ENCODE measurements at places on chromosomes 5 and 9.

GRCh38 chr9:77531400-77531799 lies 116.7 kb downstream of the GNA14 start:
- DNase-seq, result no peak

- peak; percentile 81 for DNase-seq
Observed at GRCh38 chr9:33287087-33287490, 3.2 kb upstream of the NFX1 start.

GRCh38 chr9:131754846-131755245 lies 15.0 kb upstream of the RAPGEF1 start:
- DNase-seq, result no peak

- no peak for DNase-seq
Observed at GRCh38 chr5:88696466-88696865, 186.5 kb downstream of the MEF2C start.

- DNase-seq, result no peak
Observed at GRCh38 chr9:133718563-133719315, 19.4 kb downstream of the SARDH start.

- no peak for DNase-seq
Observed at GRCh38 chr9:112091810-112092209, 83.3 kb downstream of the SUSD1 start.

- DNase-seq, result no peak
Observed at GRCh38 chr5:61701877-61702602, 370.0 kb downstream of the ZSWIM6 start.

DNA sequence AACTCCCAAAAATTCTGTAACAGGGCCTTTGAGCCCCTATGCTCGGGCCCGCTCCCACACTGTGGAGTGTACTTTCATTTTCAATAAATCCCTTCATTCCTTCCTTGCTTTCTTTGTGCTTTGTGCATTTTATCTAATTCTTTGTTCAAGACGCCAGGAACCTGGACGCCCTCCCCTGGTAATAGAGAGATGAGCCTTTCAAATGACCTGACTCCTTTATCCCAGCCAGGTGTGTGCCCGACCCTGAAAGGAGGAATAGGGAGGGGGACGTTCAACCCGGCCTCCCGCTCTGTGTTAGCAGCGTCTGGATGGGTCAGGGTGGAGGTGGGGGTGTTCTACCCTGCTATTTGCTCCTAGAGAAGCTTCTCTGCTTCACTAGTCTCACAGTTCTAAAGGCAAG lies 53.9 kb downstream of the FXN start:
- DNase-seq, result no peak

DNA sequence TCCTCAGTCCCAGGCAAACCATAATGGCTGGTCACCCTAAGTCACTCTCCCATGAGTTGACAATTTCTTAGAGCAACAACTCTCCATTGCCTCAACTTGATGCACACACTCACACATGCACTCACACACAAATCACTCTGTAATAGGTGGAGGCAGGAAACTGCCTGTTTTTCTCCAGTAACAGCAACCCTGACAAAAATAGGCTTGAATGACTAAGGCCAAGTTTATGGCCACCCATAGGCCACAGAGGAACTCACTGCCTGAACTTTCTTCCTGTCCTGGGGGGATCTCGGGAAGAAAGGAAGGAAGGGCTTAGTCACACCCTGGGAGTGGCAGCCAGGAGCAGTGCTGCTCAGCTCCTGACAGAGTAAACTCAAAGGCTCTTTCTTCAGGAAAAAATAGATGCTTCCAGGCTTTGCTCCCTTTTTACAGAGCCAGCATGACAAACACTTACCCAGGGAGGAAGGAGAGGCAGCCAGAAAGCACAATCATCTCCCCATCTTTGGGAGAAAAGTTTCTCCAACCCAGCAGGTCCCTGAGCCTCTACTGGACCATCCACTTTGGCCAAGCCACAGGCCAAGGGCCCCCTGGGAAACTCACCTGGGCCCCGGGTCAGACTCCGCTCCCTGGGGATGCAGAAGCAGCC lies 368 bp downstream of the SH3TC2 start:
- peak; percentile 69 for DNase-seq

- peak; percentile 78 for DNase-seq
Observed at GRCh38 chr9:34992376-34992951, 2.9 kb downstream of the DNAJB5 start.

DNA sequence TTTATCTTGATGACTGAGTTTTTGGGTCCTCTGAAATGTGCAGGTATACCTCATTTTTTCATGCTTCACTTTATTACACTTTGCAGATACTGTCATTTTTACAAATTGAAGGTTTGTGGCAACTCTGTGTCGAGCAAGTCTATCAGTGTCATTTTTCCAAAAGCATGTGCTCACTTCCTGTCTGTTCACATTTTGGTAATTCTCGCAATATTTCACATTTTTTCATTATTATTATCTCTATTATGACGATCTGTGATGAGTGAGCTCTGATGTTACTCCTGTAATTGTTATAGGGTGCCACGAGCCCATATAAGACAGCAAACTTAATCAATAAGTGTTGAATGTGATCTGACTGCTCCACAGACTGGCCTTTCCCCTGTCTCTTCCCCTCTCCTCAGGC lies 73.4 kb upstream of the FBXW11 start:
- no peak for DNase-seq

DNA sequence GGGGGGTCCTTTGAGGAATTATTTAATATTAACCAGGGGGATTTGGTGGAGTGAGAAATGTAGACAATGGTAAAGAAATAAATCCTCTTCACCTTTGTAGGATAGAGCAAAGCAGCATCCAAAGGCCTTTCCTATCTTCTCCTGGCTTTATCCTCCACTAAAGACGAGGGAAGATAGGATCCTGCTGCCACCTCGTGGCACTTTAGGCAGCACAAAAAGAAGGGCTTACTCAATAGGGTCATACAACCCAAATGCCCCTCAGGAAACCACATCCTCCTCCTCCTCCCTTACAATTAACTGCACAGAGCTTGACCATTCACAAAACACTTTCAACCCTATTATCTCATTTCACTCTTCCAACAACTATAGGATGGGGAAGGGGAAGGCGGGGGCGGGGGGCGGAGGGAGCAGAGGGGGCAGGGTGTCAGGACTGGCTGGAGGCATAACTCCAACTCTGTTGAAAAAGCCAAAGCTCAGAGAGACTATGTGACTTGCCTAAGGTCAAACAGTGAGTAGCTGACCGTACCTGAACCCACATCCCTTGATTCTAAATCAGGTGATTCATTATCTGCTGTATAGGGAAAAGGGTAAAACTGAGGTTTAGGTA lies 45.4 kb upstream of the MYOT start:
- DNase-seq, result peak; percentile 60

DNA sequence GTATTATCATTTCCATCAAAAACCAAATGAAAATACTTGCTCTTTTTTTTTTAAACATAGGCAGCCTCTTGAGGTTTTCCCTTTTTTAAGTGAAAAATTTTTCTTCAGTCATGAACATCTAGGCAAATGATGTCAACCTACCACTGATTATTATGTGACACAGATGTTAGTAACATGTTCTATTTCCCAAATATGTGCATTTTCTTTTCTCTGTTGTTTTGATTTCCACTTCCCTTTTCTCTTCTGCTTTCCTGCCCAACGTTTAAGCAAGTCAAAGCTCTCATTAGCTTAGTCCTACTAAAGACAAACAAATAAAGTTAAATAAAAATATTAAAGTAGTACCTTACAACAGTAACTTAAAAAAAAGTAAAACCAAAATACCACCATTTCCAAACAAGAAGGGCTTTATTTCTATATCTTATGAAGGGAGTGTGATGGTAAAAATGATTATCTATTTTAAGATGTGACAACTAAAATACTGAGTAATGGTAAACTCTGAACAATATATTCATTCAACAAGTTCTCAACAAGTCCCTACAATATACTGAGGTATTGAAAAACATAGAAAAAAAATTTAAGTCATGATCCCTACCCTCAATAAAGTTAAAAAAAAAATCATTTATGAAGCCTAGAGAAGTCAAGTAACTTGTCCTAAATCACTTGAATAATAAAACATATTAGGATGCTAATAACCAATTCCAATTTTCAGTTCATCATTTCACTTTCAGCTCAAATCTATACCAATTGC lies 9.4 kb downstream of the SLC38A9 start:
- DNase-seq, result no peak

GRCh38 chr5:149799119-149799623 lies 69.1 kb downstream of the PPARGC1B start:
- peak; percentile 54 for DNase-seq

DNA sequence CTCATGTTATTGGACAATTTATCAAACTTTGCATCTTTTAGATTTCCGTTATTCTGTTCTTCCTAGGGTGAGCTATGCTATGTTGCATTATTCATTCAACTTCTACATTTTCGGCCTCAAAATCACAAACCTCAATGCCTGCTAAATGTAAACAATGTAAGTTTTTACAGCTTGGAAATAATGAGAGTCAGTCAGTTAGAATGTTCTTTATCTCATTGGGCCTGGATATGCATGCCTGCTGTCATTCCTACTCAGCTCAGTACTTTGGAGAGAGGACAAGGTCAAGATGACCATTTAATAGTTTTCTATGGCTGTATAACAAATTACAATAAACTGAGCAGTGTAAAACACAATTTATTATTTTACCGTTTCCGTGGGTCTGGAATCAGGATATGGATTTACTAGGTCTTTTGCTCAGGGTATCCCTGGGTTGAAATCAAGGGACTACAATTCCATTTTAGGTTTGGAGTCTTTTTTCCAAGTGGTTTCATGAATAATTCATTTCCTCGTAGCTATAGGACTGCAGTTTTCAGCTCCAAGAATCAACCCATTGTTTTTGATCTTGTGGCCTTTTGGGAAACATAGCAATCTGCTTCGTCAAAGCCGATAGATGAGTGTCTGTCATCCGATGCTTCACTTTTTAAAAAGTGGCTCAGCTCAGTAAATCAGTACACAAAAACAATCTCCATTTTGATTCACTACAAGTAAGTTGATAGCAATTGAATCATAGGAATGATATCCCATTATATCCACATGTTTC lies 1143.2 kb upstream of the CDH6 start:
- DNase-seq, result no peak

- DNase-seq, result peak; percentile 4
Observed at GRCh38 chr5:110807169-110807568, 68.4 kb downstream of the SLC25A46 start.

- DNase-seq, result no peak
Observed at GRCh38 chr5:157502143-157502647, 42.2 kb downstream of the NIPAL4 start.

DNA sequence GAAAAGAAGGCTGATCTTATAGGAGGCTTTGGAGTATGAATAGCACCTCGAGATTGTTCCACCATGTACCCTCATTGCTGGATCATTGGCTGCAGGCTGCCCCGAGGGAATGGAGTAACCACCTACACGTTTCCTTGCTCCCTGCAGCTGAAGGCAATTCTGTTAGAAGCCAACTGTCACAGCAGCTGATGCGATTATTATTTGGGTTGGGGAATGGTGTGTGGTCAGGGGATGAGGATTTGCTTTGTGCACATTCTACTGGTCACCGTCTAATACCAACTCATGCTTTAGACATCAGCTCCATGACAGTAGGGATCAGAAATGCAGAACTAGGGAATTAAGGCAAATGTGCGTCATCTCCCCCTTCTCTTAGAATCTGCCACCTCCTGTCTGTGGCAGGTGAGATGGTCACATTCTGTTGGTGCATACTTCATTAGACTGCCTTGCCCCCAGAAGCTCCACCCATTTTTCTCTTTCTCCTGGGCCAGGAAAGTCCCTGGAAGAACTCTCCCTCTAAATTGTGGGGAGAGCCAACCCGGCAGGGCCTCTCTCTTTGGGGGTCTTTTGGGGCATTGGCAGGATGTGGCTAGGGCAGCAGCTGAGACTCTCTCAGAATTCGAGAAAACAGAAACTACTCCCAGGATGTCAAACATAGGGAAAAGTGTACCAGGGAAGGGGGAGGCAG lies 32.8 kb downstream of the NEUROG1 start:
- DNase-seq, result no peak

- DNase-seq, result peak; percentile 85
Observed at GRCh38 chr9:101530076-101530711, 3.5 kb upstream of the RNF20 start.

DNA sequence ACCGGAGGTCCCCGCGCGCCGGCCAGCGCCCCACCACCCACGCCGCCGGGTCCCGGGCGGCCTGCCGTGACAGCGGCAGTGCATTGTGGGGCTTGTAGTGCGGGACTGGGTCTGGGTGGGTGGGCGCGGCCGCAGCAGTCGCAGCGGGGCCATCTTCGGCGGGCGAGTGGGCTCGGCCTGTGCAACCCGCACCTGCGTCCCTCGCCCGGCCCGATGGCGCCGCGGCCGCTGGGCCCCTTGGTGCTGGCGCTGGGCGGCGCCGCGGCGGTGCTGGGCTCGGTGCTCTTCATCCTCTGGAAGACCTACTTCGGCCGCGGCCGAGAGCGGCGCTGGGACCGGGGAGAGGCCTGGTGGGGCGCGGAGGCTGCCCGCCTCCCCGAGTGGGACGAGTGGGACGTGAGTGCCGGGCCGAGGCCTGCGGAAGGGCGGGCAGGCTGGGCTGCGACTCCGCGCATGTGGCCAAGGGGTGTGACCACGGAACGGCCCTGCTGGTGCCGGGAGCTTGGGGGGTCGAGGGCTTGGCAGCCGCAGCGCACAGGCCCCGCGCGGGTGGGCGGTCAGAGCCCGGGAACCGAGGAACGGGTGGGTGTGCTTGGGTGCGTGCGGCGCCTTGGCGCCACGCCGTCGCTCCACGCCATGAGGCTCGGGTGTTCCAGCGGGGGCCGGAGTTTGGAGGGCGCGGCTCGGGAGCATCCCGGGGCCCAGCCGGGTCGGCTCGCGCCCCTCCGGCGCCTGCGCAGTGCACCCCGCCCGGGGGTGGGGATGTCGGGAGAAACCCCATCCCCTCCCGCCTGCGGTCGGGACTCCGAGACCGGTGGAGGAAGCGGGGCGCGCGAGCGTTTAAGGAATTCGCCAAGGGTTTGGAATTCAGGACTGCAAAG lies at the start of gene ARL10:
Gene ARL10 (plus strand): TSS at position 137 of the 881 bp plus-strand sequence. CDS start 77 bp downstream, at position 214.
- DNase-seq, result peak; percentile 62

GRCh38 chr5:34742061-34742460 lies 85.9 kb downstream of the RAI14 start:
- DNase-seq, result no peak

- peak; percentile 59 for DNase-seq
Observed at GRCh38 chr9:120532475-120532874, 47.5 kb downstream of the CDK5RAP2 start.

GRCh38 chr5:103514371-103514770 lies 48.2 kb downstream of the NUDT12 start:
- DNase-seq, result no peak

DNA sequence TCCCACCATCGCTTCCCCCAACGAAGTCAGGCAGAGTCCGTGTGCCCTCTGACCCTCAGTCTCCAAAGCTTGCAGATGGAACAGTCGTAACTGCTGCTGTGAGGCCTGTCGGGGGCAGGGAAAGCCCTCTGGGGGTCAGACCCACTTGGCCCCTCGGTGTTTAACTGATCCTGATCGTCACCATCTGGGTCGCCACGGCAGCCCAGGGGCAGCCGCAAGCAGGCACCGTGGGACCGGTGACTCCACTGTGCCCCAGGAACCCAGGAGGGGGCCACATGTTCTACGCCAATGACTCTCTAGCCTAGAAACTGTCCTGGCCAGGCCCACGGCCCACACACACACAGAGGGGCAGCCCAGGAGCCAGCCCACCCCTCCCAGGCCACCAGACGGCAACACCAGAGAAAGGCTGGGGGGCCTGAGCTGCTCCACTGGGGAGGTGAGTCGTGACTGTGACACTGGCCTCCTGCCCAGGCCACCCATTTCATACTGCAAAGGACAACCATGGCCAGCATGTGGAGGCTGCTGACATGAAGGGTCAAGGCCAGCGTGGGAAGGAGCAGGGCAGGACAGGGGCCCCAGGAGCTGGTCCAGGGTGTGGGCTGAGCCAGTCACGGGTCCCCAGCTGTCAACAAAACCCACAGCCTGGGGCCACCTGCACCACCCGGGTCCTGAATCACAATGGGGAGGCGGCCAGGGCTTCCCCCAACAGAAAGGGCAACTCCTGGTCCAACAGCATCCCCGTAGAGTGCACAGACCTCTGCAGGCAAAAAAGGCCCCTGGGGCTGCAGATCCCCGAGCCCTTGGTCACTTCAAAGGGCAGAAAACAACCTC lies 20.8 kb downstream of the VAV2 start:
- no peak for DNase-seq

Measured in hepatocyte (in vitro differentiated cells).